ENCODE measurements at places on chromosomes 6 and 20.

DNA sequence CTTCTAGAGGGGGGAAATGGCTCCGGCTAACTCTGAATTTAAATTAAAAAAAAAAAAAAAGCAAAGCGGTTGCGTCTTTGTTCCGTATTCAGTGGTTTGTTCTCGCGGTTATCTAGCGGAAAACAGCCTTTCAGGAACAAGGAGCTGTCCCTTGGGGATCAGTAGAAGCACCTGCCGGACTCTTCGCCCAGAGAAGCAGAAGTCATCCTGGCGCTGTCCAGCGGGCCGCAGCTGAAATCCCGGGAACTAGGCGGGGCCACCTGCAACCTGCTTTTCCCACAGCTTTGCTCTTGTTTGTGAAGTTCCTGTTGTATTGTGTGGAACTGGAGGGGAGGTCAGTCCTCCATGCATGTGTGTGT, 43.9 kb upstream of the GJE1 start:
- DNase-seq = no peak

DNA sequence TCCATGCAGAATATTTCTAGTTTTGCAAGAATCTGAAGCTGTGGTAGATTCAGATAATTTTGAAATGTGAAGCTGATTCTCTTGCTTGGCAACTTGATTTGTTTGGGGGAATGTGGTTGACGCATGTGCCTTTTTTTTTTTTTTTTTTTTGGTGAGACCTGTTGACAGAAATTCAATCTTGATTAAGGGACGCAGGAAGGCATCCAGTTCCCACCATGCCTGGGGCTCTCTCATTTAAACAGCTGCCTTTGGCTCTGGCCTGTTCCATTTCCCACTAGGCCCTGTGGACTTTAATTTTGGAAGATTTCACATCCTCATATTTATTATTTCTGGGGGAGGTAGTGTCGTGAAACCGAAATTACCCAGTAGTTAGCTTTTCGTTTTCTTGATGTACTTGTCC, 8.6 kb downstream of the TPX2 start:
- no peak for DNase-seq

DNA sequence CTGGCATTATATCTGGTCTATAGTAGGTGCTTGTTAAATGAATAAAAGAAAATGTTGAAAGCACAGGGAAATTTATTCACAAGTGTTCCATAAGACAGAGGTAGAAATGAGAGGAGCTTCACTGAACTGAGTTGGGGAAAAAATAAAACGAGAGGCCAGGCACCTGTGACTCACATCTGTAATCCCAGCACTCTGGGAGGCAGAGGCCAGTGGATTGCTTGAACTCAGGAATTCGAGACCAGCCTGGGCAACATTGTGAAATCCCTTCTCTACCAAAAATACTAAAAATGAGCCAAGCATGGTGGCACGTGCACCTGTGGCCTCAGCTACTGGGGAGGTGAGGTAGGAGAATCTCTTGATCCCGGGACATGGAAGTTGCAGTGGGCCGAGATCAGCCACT, 28.1 kb upstream of the IBTK start:
- no peak for DNase-seq

DNA sequence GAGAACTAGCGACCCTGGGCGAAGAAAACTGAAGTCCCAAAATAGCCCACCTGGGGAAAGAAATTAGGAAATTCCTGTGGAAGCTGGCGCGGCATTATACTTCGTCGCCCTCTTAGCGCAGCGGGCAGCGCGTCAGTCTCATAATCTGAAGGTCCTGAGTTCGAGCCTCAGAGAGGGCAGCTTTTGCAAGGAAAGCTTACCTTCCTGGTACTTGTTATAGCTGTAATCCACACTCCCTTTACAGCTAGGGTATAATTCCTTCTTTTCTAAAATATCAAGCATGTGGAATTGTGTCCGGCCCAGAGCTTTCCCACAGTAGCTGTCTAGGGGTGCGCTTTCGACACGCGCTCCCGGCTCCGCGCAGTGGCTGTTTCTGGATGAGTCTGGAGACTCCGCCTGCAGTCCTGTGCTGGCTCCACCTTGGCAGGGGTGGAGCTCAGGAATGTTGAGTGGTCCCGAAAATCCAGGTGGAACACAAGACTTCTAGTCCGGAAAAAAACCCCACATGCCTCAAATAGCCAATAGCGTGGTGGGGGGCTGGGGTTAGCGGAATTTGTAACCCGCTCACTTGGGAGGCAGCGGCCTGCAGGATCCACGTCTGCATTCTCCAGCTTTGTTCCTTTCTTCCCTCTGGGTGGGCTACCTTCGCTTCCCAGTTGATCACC, 83.7 kb upstream of the ZNF322 start:
- DNase-seq = no peak

GRCh38 chr6:85118233-85118632, 331.6 kb upstream of the NT5E start:
- no peak for DNase-seq

DNA sequence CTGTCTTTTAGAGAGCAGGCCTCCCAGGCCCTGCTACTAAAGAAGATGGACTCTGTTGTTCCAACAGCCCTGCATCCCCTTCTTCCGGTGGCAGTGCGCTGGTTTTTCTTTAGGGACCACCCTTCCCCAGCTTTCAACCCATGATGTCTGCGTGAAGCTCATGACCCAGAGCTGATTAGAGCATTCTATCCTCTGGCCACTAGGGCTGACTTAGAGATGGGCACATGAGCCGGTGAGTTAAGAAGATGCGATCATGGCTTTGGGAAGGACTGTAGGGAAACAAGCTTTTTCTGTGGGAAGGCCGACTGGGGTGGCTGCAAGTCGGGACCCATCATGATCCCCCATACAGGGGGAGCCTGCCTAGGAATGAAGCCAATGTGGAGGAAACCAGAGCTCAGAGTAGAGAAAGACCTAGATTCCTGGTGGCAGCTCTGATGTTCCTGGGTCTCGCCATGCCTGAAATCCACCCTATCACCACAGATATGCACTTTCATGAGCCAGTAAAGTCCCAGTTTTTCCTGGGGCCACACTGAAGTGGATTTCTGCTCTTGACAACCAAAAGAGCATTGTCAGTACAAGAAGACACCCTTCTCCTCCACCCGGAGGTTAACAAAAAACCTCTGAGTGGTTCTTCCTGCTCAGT, 29.1 kb upstream of the STX16 start:
- no peak for DNase-seq

GRCh38 chr6:35505999-35506412, 6.7 kb downstream of the TULP1 start:
- DNase-seq = no peak

DNA sequence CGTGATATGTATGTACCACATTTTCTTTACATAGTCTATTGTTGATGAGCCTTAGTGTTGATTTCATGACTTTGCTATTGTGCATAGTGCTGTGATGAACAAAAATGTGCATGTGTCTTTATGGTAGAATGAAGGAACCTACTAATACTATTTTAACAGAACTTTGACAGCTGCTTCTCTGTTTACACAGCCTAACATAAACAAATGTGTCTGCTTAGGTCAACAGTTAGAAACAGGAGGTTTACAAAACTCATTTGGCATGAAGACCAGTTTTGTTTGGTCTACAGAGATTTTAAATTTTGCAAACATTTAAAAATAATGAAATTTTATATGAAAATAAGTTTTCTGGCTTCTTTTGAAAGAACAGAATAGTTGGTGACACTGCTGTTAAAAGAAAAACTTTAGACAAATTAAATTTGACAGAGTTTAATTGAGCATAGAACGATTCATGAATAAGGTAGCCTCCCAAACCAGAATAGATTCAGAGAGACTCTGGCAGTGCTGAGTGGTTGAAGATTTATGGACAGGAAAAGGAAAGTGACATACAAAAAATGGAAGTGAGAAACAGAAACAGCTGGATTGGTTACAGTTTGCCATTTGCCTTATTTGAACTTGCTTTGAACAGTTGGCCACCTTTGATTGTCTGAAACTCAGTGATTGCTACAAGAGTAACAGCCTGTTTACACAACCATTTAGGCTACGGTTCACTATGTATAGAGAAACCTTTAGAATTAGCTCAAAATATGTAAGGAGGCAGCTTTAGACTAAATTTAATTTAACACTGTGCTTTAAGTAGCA, 715.8 kb upstream of the HS3ST5 start:
- no peak for DNase-seq

- DNase-seq = no peak
These were observed 78.7 kb downstream of the TMEM170B start for GRCh38 chr6:11616200-11616611.

DNA sequence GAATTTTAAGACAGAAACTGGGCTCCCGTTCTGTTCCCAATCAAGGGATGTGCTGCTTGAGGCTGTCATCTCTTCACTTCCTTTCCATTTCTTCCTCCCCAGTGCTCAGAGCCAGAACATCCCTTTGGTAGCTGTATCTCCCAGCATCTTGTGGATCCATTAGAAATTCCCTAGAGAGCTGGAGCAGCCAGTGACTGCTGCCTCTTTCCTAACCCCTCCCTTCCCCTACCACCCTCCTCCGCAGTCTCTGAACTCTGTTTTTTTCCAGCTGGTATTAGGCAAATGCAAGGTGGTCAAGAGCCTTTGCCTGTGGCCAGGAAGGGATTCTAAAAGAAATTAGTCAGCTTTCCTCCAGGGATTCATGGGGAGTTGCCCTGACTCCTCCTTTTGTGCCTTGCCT, 208.0 kb downstream of the EYA2 start:
- DNase-seq = no peak

DNA sequence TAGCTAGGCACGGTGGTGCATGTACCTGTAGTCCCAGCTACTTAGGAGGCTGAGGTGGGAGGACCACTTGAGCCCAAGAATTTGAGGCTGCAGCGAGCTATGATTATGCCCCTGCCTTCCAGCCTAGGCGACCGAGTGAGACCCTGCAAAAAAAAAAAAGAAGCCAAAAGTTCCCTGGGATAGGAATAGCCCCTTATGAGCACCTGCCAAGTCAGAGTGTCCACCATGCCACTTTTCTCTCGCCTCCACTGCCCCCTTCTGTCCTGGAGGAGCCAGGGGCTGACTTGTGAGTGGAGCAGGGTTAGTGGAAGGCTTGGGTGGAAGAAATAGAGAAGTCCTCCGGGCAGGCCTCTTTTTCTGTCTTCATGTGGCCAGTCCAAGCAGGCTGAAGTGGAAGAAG, 12.1 kb upstream of the DDX27 start:
- no peak for DNase-seq

DNA sequence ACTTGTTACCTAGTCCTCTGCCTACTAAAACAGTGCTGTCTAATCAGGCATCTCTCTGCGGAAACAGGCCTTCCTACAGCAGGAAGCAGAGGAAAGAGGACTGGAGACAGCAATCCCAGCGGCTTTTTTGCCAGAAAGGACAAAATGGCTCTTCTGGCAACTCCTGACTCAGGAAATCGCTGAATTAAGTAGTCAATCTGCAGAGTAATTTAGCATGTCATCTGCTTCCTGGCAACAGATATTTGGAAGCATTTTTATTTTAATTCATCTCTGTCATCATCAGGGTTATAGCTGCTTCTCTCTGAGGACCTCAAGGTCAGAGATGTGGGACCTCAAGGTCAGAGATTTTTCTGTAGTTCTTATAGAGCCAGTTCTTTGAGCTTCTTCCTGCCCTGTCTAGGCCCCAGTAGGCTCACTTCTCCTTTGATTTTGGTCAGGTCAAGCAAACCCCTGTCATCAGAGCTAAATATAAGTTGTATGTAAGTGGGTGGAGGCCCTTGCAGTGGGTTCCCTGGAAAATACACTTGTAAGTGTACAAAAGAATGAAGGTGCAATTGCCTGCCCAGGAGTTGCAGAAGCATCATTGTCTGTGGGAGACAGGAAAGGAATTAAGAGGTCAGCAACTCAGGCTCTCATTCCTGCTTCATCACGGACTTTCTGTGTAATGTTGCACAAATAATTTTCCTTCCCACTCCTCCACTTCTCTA, 229.4 kb downstream of the ALDH8A1 start:
- DNase-seq = no peak

- no peak for DNase-seq
These were observed 174.4 kb downstream of the COL19A1 start for GRCh38 chr6:70040766-70041165.

GRCh38 chr6:150298676-150299075, 70.1 kb upstream of the IYD start:
- no peak for DNase-seq

DNA sequence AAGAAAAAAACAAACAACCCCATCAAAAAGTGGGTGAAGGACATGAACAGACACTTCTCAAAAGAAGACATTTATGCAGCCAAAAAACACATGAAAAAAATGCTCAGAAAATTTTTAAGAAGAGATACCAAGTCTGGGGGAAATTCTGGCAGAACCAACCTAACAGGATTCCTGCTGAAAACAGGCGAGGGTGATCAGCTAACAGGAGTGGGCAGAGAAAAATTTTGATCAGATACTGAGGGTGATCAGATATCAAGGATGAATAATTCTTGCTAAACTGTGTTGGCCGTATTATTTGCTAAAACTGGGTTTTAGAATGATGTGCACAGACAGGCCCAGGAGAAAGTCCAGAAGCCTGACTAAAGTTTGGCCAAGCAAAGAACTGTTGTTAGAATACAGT, 557.3 kb downstream of the CD109 start:
- no peak for DNase-seq

GRCh38 chr20:63767456-63767855, 27.9 kb downstream of the SLC2A4RG start:
- no peak for DNase-seq

DNA sequence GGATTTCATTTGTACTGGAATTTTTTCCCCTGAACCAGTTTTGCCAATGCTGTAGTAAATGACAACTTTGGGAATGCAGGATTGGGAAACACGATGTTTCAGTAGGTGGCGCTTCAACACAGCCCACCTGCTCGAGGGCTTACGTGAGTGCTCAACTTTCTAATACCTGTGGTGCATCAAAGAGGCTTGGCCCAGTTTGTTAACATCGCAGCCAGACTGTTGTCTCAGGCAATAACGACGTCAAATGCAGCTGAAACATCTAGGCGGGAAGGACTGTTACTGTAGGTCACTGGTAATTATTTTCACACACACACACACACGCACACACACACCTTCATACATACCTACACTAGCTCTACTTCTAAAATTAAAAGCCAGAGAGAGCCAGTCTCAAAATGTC, 815.5 kb upstream of the SLC35B3 start:
- DNase-seq = no peak

- no peak for DNase-seq
These were observed 161.4 kb downstream of the PDE7B start for GRCh38 chr6:136012943-136013342.

GRCh38 chr6:75098709-75099108, 107.1 kb downstream of the COL12A1 start:
- DNase-seq = no peak

DNA sequence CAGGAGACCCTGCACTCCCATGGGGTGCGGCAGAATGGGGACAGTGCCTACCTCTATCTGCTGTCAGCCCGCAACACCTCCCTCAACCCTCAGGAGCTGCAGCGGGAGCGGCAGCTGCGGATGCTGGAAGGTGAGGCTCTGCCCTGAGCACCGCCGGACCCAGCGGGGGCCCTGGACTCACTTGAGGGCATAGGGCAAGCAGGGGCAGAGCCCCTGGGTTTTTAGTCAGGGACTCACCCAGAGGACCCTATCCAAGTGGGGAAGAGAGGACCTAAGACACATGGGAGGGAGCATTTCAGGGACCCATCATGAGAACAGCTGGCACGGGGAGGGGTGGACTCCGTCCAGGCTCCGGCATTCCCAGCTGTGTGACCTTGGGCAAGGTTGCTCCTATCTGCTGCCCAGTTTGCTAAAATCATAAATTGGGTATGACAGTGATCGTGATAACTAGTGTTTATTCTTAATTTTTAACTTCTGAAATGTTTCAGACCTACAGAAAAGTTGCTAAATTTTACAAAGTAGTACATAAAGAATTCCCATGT, 9.8 kb downstream of the RBCK1 start:
- no peak for DNase-seq

- DNase-seq = no peak
These were observed 43.8 kb downstream of the ERMARD start for GRCh38 chr6:169795196-169795595.
